Prostate gland (tissue), 2 donors: ENCODE measurements at places on chromosomes 13 and 19. TPM values are rescaled to one million over a fixed set of nuclear protein-coding genes. Genes with fewer than 3 reads are reported as not detected.

DNA sequence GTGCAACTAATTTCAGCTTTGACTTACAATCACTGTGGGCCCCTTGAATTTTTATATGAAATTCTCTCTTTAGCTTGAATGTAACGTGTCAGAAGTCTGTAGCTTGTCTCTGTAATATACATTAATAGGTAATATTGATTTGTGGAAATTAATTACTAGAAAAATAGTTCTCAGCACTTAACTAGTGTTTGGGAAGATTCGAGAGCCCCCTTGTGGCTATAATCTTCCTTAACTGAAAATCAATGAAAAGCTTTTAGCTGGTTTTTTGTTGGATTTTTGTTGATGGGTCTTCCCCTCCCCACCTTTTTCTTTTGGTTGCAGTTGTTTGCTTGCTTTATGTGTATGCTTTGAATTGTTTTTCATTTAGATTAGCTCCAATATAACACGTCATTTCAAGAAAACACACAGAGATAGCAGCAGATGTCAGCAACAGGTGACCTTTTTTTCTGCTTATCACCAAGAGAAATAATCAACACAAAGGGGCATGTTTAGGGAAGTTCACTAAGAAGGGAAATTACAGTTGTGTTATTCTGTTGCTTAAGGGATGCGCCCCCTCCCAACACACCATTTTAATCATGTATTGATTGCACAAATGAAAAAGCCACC lies 176.8 kb downstream of the OXGR1 start:
- no peaks in the 10 kb centered on the region for H3K4me1 ChIP-seq
- H3K36me3 ChIP-seq: no peaks in the 10 kb centered on the region
- no peak for DNase-seq
- no peak overlapping the region for H3K27ac ChIP-seq
- no peak overlapping the region for H3K4me3 ChIP-seq
- no peaks in the 10 kb centered on the region for H3K27me3 ChIP-seq

DNA sequence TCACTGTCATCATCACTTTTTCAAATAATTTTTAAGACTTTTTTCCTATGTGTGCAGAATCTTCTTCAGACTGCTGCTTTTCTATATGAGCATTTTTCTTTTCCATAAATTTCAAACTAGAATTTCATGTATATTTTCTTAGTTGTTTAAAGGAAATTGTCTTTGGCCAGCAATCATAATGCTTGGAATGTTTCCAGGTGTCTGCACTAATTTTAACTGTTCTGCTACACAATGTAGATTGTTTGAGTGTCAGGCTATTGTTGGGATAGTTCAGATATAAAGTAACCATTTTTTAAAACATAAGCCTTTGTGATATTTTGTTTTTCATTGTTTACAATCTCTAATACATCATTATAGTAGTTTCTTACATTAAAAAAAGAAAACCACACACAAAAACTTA lies 1418.5 kb downstream of the EFNB2 start:
- no peaks in the 10 kb centered on the region for H3K4me1 ChIP-seq
- no peak overlapping the region for H3K27ac ChIP-seq
- H3K36me3 ChIP-seq: no peaks in the 10 kb centered on the region
- H3K4me3 ChIP-seq: no peak overlapping the region
- H3K27me3 ChIP-seq: no peaks in the 10 kb centered on the region
- no peak for DNase-seq

Gene ADGRE1
- 1.2 TPM for total RNA-seq

DNA sequence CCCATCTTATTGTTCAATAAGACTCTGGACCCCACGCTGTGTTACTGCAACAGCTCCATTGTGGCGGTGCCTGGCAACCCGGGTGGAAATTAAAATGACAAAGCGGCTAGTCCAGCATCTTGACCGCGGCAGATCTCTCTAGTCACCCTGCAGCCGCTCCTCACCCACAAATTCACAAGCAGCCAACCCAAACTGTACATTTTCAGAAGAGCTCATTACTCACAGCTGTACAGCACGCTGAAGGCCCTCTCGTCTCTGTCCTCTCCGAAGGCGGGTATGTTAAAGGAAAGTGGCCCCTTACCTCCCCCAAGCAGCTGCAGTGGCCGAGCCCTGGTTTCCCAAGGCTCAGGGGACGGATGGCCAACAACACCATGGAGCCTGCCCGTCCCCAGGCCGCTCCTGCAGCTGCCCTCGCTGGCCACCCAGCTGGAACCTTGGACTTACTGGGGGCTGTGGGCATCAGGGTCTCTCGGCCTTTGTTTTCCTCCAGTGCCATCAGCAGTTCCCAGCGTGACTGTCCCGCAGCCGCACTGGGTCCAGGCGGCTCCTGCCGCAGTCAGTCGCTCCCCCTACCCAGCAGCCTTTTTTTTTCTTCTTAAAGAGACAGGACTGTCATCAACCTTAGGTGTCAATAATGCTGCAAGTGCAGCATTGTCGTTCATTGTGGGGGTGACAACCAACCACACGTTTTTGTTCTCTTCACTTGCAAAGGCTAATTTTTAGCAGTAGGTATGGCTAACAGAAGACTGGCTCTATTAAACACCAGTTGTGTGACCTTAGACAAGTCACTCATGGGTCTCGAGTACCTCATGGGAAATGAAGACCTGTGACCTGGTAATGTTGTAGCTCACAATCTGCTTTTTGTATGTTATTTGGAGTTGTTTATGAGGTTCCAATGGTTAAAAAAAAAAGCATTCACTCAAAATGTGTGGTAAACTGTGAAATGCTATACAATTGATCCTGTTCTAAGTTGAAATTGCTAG lies at the start of gene SACS:
TSS of gene SACS (minus strand) at position 532 of the 983 bp plus-strand sequence. CDS start 22,463 bp downstream, outside the sequence.
- H3K27ac ChIP-seq: peak within 1 kb of the TSS; percentile 22
- no peak for DNase-seq
- H3K4me3 ChIP-seq: peak within 1 kb of the TSS; percentile 36
- H3K36me3 ChIP-seq: no peaks in the 10 kb centered on the region
- H3K27me3 ChIP-seq: no peaks in the 10 kb centered on the region
